GDM1 (cell line): ENCODE measurements at places on chromosomes 16 and 17.

DNA sequence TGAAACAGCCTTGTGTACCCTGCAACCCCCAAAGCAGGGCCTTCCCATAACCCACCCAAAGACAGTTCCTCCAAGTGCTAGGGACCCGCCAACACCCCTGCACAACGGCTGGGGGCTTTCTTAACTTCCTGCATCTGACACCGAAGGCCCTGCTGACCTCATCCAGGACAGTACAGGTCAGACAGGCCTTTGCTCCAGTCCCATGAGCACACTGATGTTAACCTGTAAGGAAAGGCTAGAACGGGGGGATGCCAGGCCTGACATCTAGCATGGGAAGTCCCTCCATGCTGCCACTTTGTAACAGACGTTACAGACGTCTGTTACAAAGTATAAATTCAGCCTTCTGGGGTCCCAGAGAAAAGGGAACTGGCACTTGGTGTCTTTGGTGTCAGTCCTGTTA, 369.1 kb downstream of the CPPED1 start:
- DNase-seq = no peak

DNA sequence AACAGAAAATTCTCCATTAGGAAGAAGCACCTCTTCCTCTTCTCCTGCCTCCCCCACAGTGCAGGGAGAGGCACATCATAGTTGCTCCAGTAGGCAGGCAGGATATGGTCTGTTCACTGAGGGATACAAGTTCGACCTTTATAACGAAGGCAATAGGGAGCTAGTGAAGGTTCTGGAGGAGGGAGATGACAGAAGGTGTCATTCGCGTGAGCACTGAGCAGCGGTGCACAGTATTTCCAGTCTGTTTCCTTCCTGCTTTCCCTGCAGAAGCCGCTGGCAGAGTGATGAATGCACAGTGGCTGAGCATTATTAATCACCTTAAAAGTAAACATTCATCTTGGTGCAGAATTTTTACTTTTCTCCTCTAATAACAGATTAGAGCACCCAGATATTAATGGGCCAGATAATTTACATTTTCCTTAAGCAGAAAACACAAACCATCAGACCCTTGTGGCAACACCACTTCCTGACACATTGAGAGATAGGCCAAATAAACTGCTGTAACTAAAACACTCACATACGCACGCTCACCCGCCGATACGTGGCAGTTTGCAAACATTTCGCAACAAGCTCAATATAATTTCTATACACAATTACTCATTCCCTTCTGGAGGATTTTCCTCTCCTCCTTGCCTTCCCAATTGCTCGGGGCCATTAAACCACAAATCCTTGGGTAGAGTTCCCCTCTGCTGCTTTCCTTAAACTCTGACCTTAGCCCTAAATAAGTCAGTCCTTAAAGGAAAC, 69.5 kb downstream of the AIPL1 start:
- DNase-seq = no peak

GRCh38 chr17:29162082-29162908, 17.9 kb downstream of the MYO18A start:
- no peak for DNase-seq

DNA sequence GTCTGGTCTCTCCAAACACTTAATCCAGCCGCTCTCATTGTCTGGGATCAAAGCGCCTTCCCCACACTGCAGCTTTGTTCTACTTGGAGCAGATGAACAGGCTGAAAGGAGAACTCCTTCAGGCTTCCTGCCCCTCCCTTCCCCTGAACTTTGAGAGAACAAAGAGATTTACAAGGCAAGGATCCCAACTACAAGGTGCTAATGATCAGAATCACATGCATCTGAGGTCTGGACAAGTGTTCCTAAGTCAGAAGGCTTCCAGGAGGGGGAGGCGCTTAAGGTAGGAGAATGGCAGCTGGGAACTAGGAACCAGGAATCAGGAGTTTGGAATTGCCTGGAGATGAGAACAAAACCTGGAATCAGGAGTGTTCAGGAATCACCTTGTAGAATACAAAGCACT, 606.3 kb upstream of the CDH11 start:
- no peak for DNase-seq

GRCh38 chr17:32719689-32720088, 157.2 kb downstream of the MYO1D start:
- DNase-seq = no peak

DNA sequence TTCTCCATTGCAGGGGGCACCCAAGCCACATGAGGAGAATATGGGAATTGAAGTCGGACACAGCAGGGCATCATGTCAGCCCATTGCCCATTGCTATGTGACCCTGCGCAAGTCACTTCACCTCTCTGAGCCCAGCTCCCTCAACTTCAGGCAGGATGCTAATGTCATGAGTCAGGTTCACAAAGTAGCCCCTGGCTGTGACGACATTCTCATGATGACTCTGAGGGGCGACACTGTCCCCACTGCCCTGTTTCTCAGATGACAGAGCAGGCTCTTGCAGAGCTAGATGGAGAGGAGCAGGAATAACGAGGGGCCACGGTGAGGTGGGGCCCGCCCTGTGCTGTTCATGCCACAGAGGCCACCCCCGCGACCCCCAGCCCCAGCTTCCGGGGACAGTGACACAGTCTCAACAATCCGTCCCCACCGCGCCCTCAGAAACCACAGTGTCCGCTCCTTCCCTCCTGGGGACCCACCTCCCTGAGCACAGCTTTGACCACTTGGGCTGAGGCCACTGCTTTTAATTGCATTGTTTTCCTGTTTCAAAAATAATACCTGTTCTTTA, 13.2 kb upstream of the ZNF469 start:
- DNase-seq = no peak

DNA sequence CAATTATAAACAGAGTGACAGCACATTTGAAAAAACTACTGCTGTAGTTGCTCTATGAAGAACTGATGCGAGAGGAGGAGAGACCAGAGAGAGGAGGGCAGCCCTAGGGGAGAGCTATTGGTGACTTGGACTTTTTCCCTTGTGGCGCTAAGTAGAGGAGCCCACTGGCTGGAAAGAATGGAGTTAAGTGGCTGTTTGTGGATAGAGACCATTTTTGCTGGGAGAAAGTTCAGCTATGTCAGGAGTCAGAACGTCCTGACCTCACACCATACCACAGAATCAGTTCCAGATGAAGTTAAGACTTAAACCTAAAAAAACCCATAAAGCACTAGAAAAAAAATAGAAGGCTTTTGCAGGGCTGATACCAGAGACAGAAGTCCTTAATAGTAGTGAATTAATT, 2.0 kb downstream of the POLR2A start:
- DNase-seq = no peak

DNA sequence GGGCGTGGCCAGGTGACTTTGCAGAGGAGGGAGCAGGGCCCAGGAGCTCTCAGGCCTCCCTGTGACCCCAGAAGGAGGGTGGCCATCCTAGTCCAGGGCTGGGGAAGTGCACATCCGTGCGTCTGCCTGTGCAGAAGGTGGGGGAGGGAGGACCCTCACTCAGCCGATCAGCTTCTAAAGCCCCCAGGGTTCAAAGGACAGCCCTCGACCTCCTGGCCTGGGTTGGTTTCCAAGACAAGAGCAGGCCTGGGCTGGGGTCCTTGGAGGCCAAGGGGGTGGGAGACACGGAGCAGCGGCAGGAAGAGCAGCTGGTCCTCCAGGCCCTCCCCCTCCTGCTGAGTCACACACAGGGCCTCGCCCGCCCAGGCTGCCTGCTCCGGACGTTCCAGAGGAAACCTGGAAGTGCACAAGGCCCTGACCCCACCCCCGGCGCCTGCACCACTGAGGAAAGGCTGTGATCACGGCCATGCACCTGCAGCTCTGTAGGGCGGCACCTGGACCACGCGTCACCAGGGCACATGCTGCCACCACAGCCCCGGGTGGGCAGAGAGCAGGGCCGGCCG, 67.1 kb upstream of the ZNF469 start:
- DNase-seq = no peak

GRCh38 chr17:491086-492021, 138.7 kb upstream of the RPH3AL start:
- DNase-seq = no peak

GRCh38 chr16:26762594-26762993, 304.1 kb upstream of the C16orf82 start:
- no peak for DNase-seq

GRCh38 chr17:65679165-65679845, 117.9 kb upstream of the AXIN2 start:
- DNase-seq = no peak

- no peak for DNase-seq
These were observed 42.0 kb upstream of the XYLT1 start for GRCh38 chr16:17512636-17513220.

- no peak for DNase-seq
These were observed 9.3 kb downstream of the ZCCHC14 start for GRCh38 chr16:87483481-87483880.

- DNase-seq = no peak
These were observed 28.8 kb downstream of the UNC13D start for GRCh38 chr17:75815399-75815798.

DNA sequence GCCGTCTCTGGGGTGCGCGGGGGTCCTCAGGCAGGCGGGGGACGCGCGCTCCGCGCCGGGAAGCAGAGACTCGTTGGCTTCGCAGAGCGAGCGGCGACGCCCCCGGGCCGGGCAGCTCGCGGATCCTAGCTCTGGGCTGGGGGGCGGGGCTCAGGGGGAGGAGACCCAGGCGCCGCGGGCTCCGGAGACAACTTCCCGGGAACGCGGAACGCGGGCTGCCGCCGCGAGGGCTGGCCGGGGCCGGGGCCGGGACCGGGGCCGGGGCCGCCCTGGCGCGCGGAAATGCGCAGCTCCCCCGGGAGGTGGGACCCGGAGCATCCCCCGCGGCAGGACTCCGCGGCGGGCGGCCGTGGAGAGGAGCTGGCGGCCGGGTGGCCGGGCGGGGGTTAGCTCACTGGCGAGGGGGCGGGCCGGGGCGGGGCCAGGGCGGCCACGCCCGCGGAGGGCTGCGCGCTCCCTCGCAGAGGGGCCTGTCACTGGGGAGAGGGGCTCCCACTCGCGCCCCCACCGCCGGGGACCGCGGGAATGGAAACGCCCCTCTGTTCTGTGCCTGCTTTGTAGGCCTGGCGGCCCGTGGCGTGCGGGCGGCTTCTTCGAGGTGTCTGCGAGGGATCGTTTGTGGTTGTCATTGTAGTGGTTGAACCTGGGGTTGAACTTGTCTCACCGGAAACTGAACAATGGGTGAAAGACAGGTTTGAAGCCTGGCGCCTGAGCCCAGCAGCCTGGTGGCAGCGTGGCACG, at the start of gene GAS7:
Gene GAS7 (minus strand): TSS at position 98 of the 741 bp plus-strand sequence.
- DNase-seq = no peak

GRCh38 chr16:61295311-61295710, 740.9 kb downstream of the CDH8 start:
- no peak for DNase-seq

DNA sequence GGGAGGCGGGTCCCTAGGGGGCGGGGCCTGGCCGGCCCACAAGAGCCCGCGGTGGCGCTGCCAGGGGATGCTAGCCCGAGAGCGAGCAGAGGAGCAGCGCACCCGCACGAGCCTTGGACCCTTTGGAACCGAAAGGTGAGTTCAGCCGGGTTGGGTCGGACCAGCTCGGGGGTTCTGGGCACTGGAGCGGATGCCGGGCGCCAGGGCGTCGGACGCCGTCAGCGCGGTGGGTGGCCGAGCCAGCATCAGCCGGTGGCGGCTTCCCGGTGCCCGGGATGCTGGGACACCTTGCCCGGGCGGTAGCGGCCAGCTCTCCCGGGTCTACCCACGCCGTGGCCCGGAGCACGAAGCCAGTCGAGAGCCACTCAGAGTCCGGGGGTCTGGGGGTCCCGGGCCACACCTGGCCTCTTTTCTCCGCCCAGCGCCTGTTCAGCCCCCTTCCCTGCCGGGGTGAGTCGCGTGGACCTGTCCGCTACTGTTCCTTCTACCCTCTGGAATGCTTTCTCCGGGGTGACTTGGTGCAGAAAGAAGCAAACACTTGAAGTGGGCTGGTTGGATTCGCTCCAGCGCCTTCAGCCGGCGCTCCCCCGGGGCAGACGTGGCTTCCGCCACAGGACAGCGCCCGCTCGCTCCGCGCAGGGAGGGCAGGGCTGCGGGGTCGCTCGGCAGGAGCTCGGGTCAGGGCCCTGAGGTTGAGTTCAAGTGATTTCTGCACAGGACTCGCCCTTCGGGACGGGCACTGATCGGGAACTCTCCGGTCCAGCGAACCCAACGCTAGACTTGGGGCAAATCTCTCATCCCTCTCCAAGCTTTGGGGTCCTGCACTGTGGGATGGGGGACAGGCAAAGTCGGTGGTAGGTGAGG, at the start of gene SCNN1G:
Gene SCNN1G (plus strand): TSS at position 67 of the 864 bp plus-strand sequence. CDS start 3,527 bp downstream, outside the sequence.
- DNase-seq = no peak

DNA sequence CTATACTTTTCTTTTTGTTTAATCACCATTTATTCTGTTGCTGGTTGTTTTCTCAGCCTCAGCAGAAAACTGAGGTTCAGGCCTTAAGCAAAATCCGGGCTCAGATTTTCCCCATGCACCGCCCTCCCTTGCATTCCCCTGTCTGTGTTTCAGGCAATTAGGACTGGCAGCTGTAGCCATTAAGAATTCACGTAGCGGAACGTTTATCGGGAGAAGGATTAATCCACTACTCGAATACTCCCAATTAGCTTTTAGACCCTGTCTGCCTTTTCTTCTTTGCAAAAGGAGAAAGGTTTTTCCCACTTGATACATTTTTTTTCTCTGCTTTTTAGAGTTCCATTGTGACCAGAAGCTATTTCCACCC, 173.1 kb downstream of the RPTOR start:
- no peak for DNase-seq

DNA sequence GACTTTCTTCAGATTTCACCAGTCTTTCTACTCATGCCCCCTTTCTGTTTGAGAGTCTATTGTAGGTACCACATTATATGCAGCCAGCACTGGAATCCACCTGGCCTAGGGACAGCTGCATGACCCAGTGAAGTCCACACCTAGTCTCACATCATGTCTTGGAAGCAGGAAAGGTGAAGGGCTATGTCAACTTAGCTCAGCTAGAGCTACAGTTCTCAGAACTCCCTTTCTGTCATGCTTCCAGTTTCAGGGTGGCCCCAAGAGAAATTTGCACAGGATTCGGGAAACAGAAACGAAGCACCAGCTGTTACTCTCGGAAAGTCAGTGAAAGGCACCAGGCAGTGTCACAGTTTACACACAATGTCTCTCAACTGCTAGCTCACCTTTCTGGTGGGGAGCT, 51.6 kb upstream of the NLRP1 start:
- DNase-seq = no peak

GRCh38 chr17:57758654-57759053, 13.6 kb upstream of the CCDC182 start:
- no peak for DNase-seq
